Omental fat pad (tissue), 4 donors: ENCODE measurements at places on chromosomes 12 and 14. TPM values are rescaled to one million over a fixed set of nuclear protein-coding genes. Genes with fewer than 3 reads are reported as not detected.

DNA sequence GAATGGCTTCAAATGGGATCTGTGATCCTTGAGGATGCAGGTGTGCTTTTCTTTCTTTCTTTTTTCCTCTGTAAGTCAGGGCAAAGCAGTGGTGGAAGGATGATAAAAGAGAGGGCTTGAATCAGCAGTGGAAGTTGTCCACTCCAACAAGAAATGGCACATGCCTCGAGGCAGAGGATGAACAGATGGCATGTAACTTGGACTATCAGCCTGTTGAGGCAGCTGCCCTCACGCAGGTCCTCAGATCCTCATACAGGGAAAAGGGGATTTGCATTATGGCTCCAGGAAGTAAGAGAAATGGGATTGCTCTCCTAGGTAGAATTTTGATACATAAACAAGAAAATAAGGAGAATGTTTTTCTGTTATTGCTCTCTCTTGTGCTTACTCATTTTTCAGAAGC lies 368.0 kb downstream of the FUT8 start:
- no peak for DNase-seq

Gene GPR132
- 7.7 TPM for total RNA-seq

GRCh38 chr12:133135747-133136146 lies 5.3 kb downstream of the ZNF10 start:
- no peak for DNase-seq

Gene GLIPR1L2
- 0.65 TPM for total RNA-seq

Gene IQSEC3
- 1.3 TPM for total RNA-seq
